ENCODE measurements at places on chromosomes 2 and 18. TPM values are rescaled to one million over a fixed set of nuclear protein-coding genes. Genes with fewer than 3 reads are reported as not detected.
A peak's percentile ranks its signal among the peaks of the same experiment; 100 is the strongest.

DNA sequence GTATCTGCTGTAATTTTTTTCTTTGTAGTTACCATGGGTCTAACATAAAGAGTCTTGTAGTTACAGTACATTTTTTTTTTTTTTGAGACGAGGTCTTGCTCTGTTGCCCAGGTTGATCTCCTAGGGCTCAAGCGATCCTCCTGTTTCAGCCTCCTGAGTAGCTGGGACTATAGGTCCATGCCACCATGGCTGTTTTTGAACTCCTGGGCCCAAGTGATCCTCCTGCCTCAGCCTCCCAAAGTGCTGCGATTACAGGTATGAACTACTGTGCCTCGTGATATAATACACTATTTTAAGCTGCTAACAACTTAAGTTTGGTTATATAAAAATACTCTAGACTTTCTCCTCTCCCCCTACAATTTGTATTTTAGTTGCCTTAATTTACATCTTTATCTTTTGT, 46.3 kb downstream of the ASB1 start:
- no peak for DNase-seq

DNA sequence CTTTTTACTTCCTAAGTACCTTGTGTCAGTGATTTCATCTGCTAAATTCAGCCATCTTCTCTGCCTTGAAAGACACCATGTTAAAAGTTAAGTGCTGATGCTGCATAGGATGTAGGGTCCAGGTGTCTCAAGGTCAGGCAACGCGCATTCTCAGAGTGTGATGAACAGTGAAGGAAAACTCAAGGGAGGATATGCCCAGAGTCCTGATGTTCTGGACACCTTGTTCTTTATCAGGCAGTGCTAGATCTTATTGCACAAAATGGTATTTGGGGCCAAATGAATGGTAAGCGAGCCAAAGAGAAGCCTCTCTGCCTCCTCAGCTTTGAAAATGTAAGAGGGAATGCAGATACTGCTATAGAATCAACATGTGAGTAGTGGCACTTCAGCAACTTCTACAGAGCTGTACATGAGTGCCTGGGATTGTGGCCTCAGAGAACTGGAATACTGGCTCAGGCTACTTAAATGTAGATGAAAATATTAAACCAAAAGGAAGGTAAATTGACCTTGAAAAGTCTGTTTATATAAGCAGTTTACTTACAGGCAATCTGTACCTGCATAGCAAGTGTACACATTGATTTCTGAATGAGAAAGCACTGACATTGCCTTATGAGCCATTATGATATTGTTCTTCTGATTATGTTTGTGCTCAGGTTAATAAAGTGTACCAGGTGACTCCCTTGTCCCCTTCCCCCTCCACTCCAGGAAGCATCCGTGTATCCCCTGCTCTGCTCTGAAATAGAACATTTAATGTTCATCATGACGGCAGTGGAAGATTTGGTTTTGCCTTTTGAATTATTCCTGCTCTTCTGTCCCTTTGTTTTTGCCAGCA, 86.7 kb upstream of the RANBP2 start:
- DNase-seq, result no peak

SNTG2 gene
- total RNA-seq, result not detected

- no peak for DNase-seq
Observed at GRCh38 chr2:221133941-221134340, 438.2 kb downstream of the EPHA4 start.

GCA gene
- 4.5 TPM for total RNA-seq

GRCh38 chr2:120844070-120844738, 108.5 kb downstream of the GLI2 start:
- peak; percentile 2 for DNase-seq

- DNase-seq, result no peak
Observed at GRCh38 chr2:127454595-127455565, 36.7 kb downstream of the PROC start.

PPP1R7 gene
- total RNA-seq, result 44.3 TPM

DNA sequence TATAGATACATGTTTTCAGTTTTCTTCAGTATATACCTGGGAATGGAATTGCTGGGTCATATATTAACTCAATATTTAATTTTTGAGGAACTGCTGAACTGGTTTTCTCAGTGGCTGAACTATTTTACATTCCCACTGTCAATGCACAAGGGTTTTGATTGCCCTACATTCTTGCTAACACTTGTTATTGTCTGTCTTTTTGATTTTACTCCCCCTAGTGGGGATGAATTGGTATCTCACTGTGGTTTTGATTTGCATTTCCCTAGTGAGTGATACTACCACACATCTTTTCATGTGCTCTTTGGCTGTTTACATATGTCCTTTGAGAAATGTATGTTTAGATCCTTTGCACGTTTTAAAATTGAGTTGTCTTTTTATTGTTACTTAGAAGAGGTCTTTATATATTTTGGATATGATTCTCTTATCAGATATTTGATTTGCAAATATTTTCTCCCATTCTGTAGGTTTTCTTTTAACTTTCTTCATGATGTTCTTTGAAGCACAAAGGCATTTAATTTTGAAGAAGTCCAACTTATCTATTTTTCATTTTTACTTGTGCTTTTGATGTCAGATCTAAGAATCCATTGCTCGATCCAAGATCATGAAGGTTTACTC, 36.2 kb downstream of the ASB1 start:
- no peak for DNase-seq

DNA sequence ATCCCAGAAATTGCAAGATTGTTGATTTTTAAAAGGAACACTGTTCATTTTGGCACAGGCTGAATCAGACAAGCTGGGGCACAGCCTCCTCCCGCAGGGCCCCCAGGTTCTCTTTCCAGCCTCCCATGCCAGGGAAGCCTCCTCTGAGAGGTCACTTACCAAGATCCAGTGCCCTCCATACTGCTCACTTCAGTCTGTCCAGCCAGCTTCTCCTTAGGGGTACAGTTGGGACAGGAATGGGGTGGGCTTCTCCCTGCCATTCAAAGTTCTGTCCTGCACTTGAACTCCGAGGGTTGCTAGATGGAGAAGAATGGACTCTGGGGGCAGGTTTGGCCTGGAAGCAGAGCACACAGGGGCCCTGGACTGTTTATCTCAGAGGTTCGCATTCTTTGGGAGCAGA, 7.5 kb upstream of the CYP26B1 start:
- DNase-seq, result no peak

GRCh38 chr18:10329101-10329500, 125.3 kb upstream of the APCDD1 start:
- no peak for DNase-seq

DNA sequence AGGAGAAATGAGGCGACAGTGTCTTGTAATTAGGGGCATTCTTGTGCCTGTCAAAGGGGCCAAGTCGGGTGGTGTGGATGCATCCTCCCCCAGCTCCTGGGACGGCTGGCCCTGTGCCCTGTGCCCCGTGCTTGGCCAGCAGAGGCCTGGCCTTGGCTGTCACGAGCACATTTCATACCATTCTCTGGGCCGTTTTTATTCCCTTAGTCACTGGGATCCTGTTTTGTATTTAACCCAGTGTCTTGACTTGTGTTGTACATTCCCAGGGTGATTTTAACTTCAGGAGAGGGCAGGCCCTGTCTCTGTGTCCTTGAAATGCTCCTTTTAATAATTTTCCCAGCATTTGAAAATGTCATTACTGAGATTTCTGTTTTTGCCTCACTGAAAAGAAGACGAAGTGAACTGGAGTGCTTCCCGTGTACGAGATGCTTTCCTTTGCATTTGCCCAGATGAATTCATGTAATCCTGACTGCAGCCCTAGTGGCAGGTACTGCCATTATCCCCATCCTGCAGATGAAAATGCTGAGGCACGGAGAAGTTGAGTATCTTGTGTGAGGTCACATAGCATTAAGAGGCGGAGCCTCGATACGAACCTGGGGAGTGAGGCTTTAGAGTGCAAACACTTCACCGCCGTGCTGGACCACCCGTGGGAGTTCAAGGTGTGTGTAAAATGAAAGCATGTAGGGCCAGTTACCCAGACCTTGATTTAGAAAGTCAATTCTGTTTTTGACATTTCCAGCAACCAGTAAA, 57.0 kb downstream of the SH3RF3 start:
- DNase-seq, result no peak

RUFY4 gene
- not detected for total RNA-seq

Data from chondrocyte (in vitro differentiated cells).